ENCODE measurements at places on chromosomes 11 and 22.

DNA sequence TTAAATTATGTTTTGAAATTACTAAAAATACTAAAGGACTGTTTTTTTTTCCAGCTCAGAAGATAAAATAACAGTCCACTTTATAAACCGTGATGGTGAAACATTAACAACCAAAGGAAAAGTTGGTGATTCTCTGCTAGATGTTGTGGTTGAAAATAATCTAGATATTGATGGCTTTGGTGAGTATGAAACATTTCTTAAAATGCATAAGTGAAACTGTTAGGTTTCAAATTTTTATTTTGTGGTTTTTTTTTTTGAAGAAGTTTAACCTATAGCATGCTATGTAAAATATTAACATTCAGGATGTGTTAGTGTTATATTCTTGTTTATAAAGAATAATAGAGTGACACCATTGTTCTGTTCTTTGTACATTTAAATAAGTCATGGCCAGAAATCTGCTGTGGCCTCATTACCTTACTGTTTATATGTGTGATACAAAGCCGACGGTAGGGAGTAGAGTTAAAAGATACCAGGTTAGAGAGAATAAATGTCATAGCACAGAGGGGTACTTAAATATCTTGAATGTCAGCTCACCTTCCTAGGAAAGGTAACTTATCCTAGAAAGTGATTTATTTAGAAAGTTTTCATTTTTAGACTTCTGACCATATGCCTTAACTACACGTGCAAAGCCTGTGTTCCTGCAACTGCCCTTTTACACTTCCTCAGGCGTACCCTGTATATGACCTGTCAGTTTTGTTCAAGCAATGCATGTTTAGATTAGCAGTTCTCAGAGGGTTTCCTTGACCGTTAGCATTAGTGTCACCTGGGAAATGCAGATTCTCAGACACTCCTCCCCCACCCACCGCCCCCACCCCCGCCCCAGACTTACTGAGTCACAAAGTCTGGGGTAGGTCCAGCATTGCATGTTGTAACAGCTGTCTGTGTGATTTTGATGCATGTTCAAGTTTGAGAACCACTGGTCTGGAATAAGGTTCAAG lies 6.3 kb downstream of the FDX1 start:
- DNase-seq: no peak

GRCh38 chr11:14242187-14242586 lies 116.8 kb downstream of the RRAS2 start:
- no peak for DNase-seq

DNA sequence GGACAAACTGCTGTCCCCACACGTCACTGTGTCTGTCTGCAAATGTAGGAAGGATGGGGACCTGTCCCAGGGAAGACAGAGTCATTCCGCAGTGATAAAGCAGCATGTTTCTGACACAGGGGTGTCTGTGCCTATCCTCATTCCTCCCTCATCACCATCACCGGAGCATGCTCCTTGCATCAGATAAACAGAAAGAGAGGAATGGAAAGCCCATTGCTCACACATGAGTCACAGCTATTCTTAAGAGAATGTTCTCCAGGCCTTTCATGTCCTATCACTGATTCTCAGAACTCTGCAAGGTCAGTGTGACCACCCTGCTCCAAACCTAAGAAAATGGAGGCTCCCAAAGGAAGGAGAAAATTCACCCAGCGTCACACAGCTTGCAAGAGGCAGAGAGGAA lies 38.9 kb downstream of the ZNF195 start:
- no peak for DNase-seq

GRCh38 chr22:27601195-27601594 lies 200.4 kb downstream of the MN1 start:
- DNase-seq: no peak

DNA sequence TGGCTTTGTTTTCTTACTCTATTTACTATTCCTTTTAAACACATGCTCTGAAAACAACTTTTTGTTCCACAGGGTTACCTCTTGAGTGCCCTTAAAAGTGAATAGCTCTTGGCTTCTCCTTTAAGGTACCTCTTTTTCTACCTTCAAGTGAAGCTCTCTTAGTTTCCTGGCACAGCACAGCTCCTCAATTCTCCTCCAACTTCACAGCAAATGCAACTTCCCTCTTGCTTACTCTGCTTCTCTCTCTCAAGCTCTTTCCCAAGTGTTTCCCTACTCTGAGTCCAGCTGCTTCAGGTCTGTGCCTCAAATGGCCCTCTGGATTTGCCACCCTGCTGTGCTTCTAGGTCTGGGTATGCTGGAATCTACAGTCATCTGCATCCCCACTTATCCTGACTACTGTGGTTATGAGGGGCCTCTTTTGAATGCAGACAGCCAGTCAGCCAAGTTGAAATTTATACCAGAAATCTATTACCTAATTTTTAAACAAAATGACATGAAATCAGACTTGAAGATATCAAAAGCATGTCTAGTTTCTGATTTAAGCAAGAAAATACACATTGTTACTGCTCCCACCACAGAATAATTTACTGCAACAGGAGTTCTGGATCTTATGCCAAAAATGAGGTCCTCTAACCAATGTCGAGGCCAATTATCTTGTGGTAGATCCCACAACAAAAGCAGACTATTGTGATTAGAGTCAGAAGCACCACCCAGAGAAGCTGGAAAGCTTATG lies 371.1 kb downstream of the SOX6 start:
- DNase-seq: no peak

DNA sequence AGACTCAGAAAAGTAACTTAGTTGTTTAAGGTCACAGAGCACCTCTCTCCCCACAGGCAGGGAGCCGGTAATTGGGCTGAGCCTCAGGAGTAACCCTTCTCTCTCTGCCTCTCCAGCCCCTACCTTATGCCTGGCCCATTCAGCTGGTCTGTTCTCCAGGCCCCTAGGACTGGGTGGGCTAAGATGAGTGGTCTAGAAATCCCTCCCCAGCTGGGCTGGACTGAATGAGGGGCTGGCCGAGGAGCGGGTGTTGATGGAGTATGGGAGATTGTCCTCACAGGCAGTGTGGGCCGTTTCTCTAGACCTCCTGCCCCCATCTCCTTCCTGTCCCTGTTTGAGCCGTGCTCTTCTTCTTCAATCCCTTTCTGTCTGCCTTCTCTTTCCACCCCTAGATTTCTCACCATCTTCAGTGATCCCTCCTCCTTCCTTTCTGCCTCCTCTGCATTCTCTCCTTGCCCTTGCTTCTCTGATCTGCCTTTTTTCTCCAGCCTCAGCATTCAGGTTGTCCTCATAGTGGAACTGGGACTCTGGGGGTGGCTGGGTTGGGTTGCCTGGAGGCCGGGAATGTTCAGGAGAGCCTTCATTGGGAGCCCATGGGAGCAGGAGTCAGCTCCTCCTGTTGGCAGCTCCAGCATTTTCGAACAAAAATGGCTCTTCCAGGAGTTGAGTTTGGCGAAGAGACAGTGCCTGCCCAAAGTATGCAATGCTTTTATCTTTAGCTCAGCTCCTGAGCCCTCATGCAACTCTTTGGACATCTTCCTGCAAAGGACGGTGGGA lies 7.6 kb downstream of the ST3GAL4 start:
- DNase-seq: no peak

GRCh38 chr11:110182886-110183285 lies 89.7 kb downstream of the ZC3H12C start:
- DNase-seq: no peak

- no peak for DNase-seq
Measured at GRCh38 chr11:38503876-38504275, 1905.8 kb upstream of the RAG2 start.

- peak; percentile 56 for DNase-seq
Measured at GRCh38 chr11:122209619-122210366, 93.8 kb upstream of the BLID start.

GRCh38 chr11:88213406-88213805 lies 38.2 kb upstream of the RAB38 start:
- DNase-seq: no peak

GRCh38 chr11:130553306-130553705 lies 104.9 kb downstream of the ADAMTS15 start:
- no peak for DNase-seq

GRCh38 chr22:44520465-44521094 lies 22.5 kb upstream of the RTL6 start:
- DNase-seq: no peak

- DNase-seq: no peak
Measured at GRCh38 chr22:49967706-49968208, 7.2 kb downstream of the PIM3 start.

DNA sequence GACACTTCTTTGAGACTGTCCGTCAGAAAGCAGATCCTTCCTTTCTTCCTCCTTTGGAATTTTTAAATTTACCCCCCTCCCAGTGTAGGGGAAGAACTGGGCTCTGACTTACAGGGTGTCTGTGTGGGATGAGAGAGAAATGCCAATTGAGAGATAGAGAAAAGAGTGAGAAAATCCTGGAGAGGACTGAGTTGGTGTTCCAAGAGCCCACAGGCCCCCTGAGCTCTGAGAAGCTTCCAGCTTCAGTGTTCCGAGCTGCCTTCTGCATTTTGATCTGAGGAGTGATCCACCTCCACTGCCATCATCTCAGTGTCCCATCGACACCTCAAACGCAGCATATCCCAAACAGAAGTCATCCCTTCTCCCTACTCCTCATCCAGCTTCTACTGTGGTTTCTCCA lies 70.7 kb upstream of the GRK3 start:
- no peak for DNase-seq

- no peak for DNase-seq
Measured at GRCh38 chr11:78339945-78340344, 77.7 kb downstream of the GAB2 start.

DNA sequence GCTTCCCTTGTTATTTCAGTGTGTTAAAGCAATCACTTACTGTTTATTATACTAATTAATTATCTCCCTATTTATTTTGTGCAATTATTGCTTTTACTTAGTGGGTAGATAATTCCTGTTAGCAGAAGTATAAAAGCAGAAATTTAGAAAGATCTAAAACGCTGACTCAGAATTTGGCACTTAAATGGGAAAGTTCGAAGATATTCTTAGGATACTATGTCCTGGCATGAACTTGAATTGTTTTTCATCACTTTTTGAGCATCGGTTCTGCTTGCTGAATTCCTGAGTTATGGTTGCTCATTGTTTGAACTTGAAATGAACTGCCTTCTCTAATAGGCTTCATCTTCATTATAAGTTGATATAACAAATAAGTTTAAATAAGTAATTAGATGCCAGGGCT lies 325.4 kb downstream of the JRKL start:
- DNase-seq: peak; percentile 7

GRCh38 chr11:66001942-66002647 lies at the start of the genes BANF1 and EIF1AD:
BANF1 (plus strand) TSS chr11:66002503; CDS start chr11:66003251, 748 bp downstream.
EIF1AD (minus strand) TSS chr11:66002157; CDS start chr11:66000389, 1,768 bp downstream.
- DNase-seq: peak; percentile 98

- DNase-seq: no peak
Measured at GRCh38 chr22:17874231-17874905, 100.1 kb upstream of the BID start.

- peak; percentile 84 for DNase-seq
Measured at GRCh38 chr11:46537537-46538295, 56.1 kb downstream of the AMBRA1 start.

- DNase-seq: no peak
Measured at GRCh38 chr11:76674517-76675400, 4.2 kb upstream of the LRRC32 start.

GRCh38 chr22:43426816-43427215 lies 15.0 kb downstream of the MPPED1 start:
- DNase-seq: no peak

- DNase-seq: no peak
Measured at GRCh38 chr11:70421123-70421522, 22.8 kb downstream of the CTTN start.

DNA sequence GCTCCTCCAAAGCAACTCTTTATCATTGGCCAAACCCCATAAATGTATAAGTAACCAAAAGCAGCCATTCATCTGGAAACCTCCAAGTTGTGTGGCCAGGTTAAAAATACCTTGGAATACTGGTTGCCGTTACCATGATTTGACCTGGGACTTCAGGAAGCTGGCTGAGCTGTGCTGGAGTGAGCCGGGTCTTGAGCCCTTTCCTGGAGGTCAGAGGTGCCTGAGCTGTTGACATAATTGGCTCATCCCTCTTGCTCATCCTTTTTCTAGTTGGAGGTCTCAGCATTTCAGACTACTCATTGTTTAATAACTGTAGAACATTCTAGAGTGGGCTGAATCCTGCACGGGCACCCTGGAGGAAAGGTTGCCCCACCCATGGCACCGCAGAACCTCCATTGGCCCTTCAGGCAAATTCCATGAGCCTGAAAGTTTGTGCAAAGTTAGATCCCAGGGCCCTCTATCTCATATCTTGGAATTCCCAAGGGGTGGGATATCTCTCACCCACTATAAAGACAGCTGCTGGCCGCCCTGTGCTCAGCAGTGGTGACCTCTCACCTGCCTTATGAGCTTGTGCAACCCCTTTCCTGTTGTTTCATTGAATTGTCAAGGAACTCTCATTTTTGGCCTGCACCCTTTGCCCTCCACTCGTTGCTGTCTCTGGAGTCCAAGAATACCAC lies 77.0 kb downstream of the C22orf31 start:
- no peak for DNase-seq

GRCh38 chr22:44326491-44326885 lies 13.7 kb upstream of the SHISAL1 start:
- no peak for DNase-seq

GRCh38 chr11:87038235-87038977 lies 672 bp downstream of the TMEM135 start:
- no peak for DNase-seq

GRCh38 chr11:111153194-111153593 lies 92.3 kb upstream of the POU2AF2 start:
- DNase-seq: no peak

DNA sequence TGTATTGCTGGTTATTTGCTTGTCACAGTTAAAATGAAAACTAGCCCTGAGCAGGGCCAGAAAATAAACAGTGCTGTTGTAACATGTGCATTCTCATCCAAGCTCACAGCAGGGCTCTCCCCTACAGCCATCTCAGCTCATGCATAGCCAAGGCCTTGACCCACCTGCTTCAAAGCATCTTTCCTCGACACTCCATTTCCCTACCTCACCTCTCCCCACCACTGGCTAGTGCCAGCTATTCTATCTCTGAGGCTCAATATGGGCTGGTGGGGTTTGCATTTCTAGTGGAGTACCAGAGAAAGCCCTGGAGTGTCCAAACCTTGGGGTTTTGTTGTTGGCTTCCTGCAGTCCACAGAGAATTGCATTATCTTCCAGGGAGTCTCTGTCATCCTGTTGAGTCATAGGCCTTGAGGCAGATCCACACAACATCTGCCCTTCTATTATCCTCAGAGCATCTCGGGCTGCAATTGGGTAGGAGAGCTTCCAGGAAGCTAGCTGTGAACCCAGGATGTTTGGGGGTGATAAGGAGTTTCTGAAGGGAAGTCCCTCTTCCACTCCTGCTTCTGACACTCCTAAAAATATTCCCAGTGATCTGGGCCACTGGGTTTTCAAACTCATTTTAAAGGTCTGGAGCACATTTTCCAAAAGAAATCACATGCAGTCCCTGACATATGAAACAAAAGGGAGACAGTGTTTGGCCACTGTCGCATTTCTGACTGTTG lies 36.1 kb upstream of the AMOTL1 start:
- no peak for DNase-seq

- no peak for DNase-seq
Measured at GRCh38 chr11:1041471-1041870, 5.0 kb upstream of the MUC6 start.

GRCh38 chr11:60859616-60860250 lies 4.0 kb upstream of the PTGDR2 start:
- no peak for DNase-seq
